ENCODE measurements at places on chromosomes 13 and 19.

DNA sequence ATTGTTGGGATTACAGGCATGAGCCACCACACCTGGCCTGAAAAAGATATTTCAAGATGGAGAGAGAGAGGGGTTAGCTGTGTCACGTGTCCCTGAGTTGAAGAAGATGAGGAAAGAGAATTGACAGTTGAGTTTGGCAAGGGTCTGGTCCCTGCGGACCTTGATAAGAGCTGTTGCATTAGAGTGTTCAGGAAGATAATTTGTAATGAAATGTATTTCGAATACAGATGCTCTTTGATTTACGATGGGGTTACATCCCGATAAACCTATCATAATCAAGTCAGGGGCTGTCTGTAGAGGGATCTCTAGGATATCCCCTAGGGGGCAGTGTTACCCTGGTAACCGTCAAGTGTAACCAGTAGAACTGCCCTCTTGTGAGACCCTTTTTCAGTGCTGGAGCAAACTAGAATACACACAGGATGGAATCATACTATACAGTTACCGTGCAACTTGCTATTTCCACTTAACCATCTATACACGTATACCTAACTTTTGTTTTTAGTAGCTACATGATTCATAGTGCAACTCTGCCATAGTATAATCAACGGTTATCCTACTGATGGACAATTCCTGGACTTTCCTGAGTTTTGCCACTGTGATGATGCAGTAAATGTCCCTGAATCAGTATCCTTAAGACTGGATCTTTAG, 1.5 kb upstream of the ELOF1 start:
- peak; percentile 81 for DNase-seq

GRCh38 chr19:2976609-2977000, 759 bp upstream of the TLE6 start:
- no peak for DNase-seq

DNA sequence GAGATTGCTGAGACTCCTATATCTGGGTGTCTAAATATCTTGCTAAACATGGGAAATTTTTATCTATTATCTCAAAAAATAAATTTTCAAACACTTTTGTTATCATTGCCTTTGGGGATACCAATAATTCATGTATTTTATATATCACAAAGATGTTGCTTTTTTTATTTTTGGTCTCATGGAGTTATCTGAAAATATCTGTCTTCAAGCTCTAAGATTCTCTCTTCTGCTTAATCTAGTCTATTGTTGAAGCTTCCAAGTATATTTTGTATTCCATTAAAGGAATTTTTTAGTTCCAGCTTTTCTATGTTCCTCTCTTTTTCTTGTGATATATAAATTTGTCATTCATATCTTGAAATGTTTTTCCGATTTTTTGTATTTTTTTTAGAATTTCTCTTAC, 812.0 kb downstream of the DACH1 start:
- no peak for DNase-seq

- DNase-seq, result no peak
These were observed 764.1 kb upstream of the SLITRK6 start for GRCh38 chr13:86563308-86563707.

DNA sequence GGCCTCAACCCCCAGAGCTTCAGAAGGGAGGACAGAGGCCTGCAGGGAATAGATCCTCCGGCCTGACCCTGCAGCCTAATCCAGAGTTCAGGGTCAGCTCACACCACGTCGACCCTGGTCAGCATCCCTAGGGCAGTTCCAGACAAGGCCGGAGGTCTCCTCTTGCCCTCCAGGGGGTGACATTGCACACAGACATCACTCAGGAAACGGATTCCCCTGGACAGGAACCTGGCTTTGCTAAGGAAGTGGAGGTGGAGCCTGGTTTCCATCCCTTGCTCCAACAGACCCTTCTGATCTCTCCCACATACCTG, 969 bp upstream of the CEACAM5 start:
- DNase-seq, result no peak

- no peak for DNase-seq
These were observed 19.3 kb upstream of the TINCR start for GRCh38 chr19:5587071-5587455.

- peak; percentile 97 for DNase-seq
These were observed 25.3 kb downstream of the ZNF582 start for GRCh38 chr19:56367829-56368711.

- peak; percentile 47 for DNase-seq
These were observed 952.4 kb downstream of the PCDH17 start for GRCh38 chr13:58583966-58584365.

DNA sequence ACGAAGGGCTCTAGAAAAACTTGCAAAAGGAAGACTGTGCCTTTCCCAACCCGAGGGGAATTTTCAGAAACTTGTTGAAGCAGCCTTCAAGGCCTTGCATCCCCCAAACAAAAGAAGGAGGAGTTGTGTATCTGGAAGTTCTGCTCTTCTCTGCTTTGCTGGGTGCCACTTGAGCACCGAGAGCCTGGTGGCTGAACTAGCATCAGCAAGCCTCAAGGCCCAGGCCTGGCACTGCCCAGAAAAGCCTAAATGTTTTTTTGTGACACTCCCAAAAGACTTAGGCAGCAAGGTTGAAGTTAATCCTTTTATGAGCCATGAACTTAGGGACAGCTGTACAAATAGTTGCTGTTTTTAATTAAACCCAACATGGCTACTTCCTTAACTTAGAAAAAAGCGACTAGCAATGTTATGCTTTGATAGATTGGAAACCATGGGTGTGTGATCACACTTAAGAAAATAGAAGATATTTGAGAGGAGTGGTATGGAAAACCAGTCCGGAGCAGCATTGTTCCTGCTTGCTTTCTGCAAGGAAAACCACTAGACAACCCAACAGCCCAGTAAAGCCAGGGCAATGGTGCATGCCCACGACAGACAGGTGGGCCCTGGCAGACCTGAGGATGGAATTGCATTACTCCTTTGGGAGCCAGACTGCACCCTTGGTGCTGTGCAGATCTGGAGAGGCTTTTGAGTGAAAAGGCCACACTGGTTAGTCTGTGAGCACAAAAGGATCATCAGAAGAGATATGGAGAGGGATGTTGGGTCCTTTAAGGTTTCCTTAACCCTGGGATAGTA, 788 bp upstream of the DLEU7 start:
- DNase-seq, result no peak

GRCh38 chr19:6498294-6499036, 3.6 kb downstream of the TUBB4A start:
- DNase-seq, result no peak

- peak; percentile 87 for DNase-seq
These were observed 38.3 kb upstream of the SPRY2 start for GRCh38 chr13:80379245-80379644.

DNA sequence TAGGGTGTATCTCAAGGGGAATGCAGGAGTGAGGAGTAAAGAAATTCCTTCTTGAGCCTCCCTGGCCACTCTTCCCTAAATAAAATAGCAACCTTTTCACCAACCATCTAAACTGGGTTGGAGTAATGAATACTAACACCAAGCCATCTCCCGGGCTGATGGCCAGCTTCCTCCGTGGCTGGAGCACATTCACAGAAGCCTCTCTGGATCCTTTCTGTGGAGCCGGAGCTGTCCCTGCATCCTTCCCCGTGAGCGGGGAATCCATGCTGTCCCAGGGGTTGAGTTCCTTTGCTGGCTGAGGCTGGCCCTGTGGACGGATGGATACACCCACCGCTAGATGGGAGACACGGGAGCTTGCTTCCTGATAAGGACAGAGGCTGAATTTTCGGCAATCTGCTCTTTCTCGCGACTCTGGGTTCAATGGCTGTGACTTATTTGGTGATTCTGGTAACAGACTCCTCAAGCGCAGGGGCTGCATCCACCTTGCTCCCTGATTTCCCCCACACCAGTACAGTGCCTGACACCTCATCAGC, 370.3 kb downstream of the ZNF536 start:
- no peak for DNase-seq

GRCh38 chr13:114082849-114083645, 49.4 kb downstream of the RASA3 start:
- DNase-seq, result no peak

GRCh38 chr13:67330149-67330548, 100.0 kb upstream of the PCDH9 start:
- no peak for DNase-seq

GRCh38 chr19:10407096-10407495, 3.8 kb upstream of the CDC37 start:
- DNase-seq, result no peak

GRCh38 chr19:3963458-3964255, 7.2 kb downstream of the DAPK3 start:
- no peak for DNase-seq

DNA sequence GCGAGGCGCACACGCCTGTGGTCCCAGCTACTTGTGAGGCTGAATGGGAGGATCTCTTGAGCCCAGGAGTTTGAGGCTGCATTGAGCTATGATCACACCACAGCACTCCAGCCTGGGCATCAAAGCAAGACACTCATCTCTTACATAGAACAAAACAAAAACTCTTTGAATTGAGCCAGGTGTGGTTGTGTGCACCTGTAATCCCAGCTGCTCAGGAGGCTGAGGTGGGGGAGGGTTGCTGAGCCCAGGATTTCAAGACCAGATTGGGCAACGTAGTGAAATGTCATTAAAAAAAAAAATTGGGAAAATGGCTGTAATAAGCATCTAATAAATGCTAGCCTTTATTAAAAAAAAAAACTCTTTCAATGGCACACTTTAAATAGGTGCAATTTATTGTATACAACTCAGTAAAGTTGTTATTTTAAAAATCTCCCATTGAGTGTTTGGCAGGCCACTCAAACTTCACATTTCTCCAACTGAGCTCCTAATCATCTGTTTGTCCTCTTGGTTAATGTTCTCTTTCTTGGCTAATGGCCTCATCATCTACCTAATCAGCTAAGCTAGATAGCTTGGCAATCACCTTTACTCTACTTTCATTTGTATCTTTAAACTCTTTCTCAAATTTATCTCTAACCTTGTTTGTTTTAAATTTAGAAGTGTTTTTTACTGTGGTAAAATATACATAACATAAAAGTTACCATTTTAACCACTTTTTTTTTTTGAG, 28.1 kb upstream of the HMGB1 start:
- no peak for DNase-seq

GRCh38 chr13:26919732-26920131, 159.1 kb upstream of the GPR12 start:
- no peak for DNase-seq

Data from cardiac fibroblast (primary cell).